ENCODE measurements at places on chromosomes 13 and 19. TPM values are rescaled to one million over a fixed set of nuclear protein-coding genes. Genes with fewer than 3 reads are reported as not detected.
A peak's percentile ranks its signal among the peaks of the same experiment; 100 is the strongest.

Gene ZNF606
- 16.8 TPM for total RNA-seq

Gene CD70
- not detected for total RNA-seq

Gene ABHD13
- 5.6 TPM for total RNA-seq

Gene MBD3L3
- total RNA-seq, result not detected

Gene ZNF667
- total RNA-seq, result 7.2 TPM

Gene LGI4
- total RNA-seq, result 40.9 TPM

GRCh38 chr19:6930190-6930589, 42.8 kb downstream of the ADGRE1 start:
- DNase-seq, result no peak

DNA sequence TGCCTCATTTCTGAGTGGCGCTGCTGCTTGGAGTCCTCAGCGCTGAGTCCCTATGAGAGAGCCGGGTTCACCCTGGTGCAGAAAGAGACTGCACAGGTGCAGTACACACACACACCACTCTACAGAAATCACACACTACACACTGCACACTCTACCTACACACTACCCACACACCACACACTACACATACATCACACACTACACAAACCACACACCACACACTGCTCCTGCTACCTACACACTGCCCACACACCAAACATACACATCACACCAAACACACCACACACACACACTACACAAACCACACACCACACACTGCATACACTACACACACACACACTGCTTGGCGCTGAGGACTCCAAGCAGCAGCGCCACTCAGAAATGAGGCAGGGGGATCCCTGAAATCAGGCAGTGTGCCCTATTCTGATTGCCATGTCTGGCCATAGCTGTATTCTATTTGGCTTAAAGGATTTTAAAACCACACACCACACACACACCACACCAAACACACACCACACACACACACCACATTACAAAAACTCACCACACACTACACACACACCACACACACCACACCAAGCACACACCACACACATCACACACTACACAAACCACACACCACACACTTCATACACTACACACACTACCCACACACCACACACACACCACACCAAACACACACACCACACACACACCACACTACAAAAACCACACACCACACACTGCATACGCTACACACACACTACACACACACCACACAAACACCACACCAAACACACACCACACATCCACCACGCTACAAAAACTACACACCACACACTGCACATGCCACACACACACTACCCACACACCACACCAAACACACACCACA, 4.9 kb downstream of the MAG start:
- no peak for DNase-seq

DNA sequence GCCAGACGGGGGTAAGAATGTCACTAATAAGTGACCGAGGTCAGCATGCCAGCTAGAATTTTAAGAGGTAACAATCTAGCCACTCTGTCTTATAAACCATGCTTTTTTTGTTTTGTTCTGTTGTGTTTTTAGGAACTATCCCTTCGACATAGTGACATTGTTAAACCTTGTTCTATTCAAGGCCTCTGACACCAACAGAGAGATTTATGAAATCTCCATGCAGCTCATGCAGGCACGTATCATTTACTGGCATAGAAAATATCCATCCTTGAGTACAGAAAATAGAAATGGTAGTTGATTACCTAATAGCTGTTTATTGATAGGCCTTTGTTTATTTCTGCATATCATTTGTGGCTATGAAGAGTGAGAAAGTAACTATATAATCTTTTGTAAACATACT, 113.4 kb downstream of the ZAR1L start:
- no peak for DNase-seq

GRCh38 chr19:18589380-18590272, 1.0 kb downstream of the REX1BD start:
- DNase-seq, result peak; percentile 88

DNA sequence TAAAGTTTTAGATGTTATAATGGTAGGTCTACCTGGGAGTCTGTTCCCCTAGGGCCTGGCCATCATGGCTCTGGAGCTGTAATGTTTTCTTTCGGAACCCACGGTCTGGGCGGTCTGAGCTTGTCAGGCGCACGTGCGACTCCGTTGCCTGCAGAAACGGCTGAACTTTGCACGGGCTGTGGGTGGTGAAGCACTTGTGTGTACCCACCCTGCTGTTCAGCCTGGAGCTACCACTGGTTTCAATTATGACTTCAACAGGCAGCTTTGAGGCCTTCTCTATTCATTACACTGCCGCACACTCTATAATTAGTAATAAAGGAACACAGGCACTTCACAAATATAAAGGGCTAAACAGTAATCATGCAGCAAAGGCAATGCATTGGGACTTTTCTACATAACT, 6.0 kb downstream of the PCDH8 start:
- no peak for DNase-seq

DNA sequence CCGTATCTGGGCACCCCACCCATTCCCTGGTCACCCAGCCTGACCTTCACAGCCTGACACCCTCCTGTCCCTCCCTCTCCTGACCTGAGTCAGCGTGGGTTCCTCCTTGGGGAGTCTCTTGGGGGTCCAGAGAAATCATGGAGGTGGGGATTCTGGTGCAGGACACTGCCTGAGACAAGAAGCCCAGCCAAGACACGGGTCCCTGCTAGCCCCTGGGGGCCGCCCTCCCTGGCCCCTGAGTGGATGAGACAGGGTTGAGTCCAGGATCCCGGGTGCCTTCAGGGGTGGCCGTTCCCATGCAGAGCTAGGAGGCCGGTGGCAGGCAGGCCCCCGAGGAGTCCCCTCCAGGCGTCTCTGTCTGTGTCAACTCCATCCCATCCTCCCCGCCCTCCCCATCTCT, 1.6 kb downstream of the MAP2K7 start:
- DNase-seq, result no peak

GRCh38 chr19:39502640-39503417, 4.1 kb downstream of the DLL3 start:
- DNase-seq, result peak; percentile 83

- peak; percentile 61 for DNase-seq
These were observed 3.7 kb upstream of the ARHGAP45 start for GRCh38 chr19:1063030-1063908.

DNA sequence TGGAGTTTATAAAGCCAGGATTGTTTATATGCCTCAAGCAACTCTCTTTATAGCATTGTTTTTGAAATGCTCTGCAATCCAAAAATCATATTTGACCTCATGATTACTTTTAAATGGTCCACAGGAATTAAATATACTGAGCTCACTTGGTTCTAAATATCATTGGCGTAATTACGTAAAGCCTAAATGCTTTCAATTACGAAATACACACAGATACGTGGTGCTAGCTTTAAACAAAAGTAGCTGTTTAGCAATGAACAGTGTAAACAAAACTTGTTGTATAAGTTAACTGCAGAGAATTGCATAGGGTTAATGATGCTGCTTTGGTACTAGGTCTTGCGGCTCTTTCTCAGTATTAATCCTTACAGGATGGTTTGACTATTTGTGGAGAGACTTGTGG, 346.6 kb downstream of the COG6 start:
- no peak for DNase-seq
